ENCODE measurements at places on chromosomes 7 and 10.

GRCh38 chr7:37104822-37105518, 343.7 kb downstream of the ELMO1 start:
- H3K36me3 ChIP-seq = no peaks in the 10 kb centered on the region
- H3K27me3 ChIP-seq = no peaks in the 10 kb centered on the region
- DNase-seq = no peak
- no peaks in the 10 kb centered on the region for H3K4me1 ChIP-seq
- H3K27ac ChIP-seq = no peak overlapping the region

- H3K4me1 ChIP-seq = peaks cover 10% of the 10 kb centered on the region
- peaks cover 4% of the 10 kb centered on the region for H3K36me3 ChIP-seq
- no peaks in the 10 kb centered on the region for H3K27me3 ChIP-seq
- peak overlapping the region; percentile 74 for H3K27ac ChIP-seq
Observed at GRCh38 chr7:44769776-44770294, 21.2 kb downstream of the ZMIZ2 start.

GRCh38 chr7:2233926-2234325, 1.2 kb upstream of the MAD1L1 start:
- H3K36me3 ChIP-seq = no peaks in the 10 kb centered on the region
- H3K4me1 ChIP-seq = peaks cover 6% of the 10 kb centered on the region
- H3K27me3 ChIP-seq = no peaks in the 10 kb centered on the region
- no peak overlapping the region for H3K27ac ChIP-seq
- no peak overlapping the region for H3K4me3 ChIP-seq
- no peak for DNase-seq

DNA sequence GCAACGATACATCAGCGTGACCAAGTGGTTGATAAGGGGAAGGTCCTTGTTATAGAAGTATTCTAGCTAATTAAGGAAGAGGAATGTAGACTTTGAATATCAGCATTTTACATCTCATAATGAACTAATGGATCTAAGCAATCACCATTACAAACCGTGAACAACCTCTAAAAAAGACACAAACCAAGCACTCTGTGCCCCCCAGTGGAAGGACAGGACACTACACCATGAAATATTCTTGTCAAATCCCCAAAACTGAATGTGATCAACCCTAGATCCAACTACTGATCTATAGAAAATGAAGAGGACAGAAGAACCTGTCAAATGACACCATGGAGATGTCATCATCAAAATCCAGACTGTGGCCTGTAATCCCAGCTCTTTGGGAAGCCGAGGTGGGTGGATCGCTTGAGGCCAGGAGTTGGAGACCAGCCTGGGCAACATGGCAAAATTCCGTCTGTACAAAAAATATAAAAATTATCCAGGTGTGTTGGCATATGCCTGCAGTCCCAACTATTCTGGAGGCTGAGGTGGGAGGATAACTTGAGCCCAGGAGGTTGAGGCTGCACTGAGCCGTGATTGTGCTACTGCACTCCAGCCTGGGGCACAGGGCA, 111.3 kb upstream of the CARD11 start:
- no peaks in the 10 kb centered on the region for H3K27me3 ChIP-seq
- H3K4me3 ChIP-seq = no peak overlapping the region
- H3K4me1 ChIP-seq = no peaks in the 10 kb centered on the region
- H3K36me3 ChIP-seq = no peaks in the 10 kb centered on the region
- H3K27ac ChIP-seq = no peak overlapping the region
- DNase-seq = no peak

Data from breast epithelium (tissue), 4 donors.